ENCODE measurements at places on chromosomes 3 and 15.

DNA sequence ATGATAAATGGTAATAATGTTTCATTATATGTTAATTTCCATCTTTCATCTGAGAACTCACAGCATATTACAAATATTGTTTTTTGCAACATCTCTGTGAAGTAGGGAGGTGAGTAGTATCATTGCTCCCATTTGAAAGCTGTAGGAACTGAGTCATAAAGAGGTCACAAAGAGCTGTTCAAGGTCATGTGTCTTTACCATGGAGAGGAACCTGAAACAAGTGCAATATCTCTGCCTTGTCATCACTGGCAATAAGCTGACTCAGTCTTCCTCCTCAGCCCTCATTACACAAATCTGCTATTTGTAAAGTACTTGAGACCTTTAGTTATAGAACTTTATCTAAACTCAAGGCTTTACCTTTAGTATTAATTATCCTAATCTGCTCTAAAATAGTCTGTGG lies 4.4 kb upstream of the ATP13A4 start:
- no peak for DNase-seq

GRCh38 chr3:66581256-66581655 lies 80.4 kb upstream of the LRIG1 start:
- DNase-seq = no peak

DNA sequence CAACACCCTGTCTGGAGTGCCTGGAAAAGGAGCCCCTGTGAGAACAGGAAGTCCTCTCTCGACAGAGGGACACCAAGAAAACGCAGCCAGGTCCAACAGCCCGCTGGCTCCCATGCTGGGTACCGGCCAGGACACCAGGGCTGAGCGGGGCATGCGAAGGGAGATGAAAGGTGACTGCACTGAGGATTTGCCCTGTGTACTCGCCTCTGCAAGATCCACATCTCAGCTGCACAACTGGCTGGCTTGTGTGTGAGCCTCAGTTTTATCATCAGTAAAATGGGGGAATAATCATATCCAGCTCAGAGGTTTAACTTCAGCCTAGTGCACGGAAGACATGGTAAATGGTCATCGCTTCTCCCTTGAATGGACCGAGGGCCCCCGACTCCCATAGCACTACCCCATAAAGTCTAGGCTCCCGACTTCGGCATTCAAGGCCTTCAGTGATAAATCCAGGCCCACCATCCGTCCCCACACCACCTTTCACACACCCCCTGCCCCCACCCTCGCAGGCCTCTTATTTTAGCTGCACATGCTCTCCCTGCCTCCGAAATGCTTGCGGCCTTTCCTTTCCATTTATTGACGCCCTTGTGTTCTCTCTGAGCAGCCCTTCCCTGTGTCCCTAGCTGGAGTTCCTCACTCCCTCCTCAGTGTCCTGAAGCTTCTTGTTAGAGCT lies 15.8 kb downstream of the ISG20 start:
- DNase-seq = no peak

DNA sequence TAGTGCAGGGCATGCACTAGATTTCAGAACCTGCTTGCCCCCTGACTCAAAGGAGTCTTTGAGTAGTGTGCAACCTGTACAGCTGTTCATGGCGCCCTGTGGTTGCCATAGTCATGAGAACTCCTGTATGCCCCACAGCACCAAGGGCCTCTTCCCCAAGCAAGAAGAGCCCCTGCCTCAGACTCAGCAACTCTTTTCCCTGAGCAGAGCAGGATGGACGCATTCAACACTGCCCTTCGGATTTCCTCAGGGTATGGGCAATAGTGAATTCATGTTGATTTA lies 89.7 kb upstream of the KLF13 start:
- DNase-seq = no peak

- no peak for DNase-seq
Measured at GRCh38 chr3:31361371-31362273, 171.1 kb upstream of the STT3B start.

- no peak for DNase-seq
Measured at GRCh38 chr3:98573181-98573728, 20.2 kb downstream of the CPOX start.

- no peak for DNase-seq
Measured at GRCh38 chr3:114370537-114371174, 76.8 kb downstream of the TIGIT start.

- no peak for DNase-seq
Measured at GRCh38 chr3:123683505-123684154, 98.8 kb upstream of the HACD2 start.

GRCh38 chr3:99186016-99186415 lies 284.5 kb upstream of the DCBLD2 start:
- DNase-seq = no peak

- DNase-seq = no peak
Measured at GRCh38 chr15:59993950-59994401, 10.1 kb upstream of the FOXB1 start.
